ENCODE measurements at places on chromosomes 3 and 15.

- DNase-seq: no peak
Observed at GRCh38 chr3:58151637-58152036, 59.1 kb downstream of the DNASE1L3 start.

DNA sequence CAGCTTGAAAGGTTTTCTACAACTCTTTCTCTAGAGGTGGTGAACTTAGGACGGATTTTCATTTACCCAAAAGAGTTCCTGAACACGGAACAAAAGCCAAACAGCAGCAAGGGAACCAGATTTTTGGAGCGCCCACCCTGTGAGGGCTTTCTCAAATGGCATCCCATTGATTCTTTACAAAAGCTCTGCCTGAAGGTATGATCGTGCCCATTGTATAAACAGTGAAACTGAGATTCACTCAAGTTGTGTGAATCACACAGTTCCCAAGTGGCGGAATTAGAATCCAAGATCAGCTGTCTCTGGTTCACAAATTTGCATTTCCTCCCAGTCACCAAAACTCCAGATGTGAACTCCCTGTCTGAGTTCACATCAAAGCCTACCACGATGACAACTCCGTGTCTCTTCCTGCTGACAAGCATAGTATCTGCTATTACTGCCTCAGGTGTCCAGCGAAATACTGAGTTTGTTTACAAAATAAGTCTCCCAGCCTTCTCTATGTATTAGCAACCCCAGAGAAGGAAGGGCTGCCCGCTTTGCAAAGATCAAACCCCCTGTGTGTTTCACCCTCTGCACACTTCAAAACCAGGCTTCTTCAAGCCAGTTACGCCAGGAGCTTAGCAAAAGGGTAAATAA lies 235.9 kb upstream of the ST8SIA2 start:
- no peak for DNase-seq

DNA sequence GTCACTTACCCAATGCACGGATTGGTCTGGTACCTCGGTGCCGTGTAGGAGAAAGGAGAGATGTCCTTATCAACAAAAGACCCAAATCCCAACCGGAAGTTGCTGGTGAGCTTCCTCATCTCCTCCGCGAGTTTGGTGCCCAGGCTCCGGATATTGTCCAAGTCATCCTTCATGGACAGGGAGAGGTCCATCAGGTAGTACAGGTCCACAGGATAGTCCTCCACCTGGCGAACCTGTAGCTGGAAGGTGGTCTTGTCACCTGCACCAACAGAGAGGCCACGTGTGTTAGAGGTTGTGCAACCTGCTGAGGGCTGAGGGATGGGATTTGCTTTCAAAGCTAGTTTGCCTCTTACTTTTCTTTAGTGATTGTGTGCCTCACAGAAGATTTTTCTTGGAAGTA lies 38.9 kb downstream of the ITGB5 start:
- DNase-seq: no peak

DNA sequence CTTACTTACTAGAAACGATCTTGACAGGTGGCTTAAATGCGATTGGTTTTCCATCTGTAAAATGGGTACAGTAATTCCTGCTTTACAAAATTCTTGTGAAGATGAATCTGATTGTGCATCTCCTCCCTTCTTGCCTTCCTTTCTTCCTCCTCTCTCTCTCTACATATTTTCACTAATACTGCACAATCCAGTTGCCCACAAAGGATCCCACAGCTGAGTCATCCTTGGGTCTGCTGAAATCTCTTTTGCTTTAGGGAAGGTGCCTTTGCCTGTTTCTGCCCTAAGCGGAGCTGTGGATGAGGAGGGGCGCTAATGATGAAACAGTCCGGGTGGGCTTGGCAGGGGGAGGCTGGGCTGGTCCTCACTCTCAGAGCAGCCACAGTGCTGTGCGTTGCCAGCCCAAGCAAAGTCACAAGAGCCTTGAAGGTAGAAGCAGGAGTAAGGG lies 46.1 kb downstream of the AMOTL2 start:
- DNase-seq: no peak

DNA sequence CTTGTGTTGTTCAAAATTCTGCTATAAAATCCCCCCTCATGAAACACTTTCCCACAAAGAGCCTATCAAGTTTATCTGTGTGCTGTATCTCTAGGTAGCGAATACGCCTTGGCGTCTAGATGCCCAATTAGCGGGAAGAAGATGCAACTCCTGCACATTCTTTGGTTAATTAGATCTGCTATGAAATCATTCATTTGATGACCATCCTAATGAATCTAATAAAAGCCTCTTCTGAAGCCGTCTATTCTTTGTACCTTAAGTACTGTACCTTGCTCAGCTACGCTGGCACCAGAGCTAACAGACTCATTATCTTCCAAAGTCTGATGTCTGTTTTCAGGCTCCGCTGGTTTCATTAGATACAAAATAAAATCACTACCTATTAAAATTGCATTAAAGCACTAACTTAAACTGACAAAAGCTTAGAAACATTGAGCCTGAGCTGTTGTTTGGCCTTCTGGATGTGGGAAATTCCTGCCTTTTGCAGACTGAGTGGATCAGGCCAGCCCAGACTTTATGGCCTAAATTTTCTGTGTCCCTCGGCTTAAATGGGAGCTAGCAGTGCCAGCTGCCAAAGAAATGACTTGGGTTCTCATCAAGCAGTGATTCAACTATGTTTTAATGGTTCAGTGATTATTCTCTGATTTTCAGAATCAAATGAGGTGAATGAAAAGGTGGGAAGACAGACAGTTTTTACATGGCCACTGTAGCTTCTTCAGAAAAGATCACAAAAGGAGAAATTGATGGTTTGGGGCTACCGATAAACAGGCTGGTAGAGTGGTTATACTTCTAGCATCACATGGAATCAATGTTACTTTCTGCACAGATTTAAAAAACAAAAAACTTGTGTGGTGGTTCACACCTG lies 28.4 kb upstream of the CHST2 start:
- no peak for DNase-seq

DNA sequence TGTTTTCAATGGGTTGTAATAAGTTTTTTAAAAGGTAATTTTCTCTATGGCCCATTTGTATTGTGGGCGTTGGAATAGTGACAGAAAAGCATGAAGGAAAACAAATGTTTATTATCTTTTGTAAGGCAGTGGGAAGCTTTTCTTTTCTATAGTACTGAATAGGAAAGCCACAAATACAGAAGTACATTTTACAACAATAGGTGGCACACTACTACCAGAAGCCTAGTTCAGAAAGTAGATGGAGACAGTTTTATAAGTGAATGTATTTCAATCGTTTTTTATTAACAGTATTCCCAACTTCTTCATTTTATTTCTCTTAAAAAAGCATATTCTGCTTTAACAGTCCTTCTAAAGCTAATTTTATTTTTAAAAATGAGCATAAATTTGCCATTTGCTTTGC lies 296.7 kb downstream of the PTPRG start:
- no peak for DNase-seq

GRCh38 chr3:129068291-129068886 lies 7.8 kb downstream of the GP9 start:
- DNase-seq: peak; percentile 3

DNA sequence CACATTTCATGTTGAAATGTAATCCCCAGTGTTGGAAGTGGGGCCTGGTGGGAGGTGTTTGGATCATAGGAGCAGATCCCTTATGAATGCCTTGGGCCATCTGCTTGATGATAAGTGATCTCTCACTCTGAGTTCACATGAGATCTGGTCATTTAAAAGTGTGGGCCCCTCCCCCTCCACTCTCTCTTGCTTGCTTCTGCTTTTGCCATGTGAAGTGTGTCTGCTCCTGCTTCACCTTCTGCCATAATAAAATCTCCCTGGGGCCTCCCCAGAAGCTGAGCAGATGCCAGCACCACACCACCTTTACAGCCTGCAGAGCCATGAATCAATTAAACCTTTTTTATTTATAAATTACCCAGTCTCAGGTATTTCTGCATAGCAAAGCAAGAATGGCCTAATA lies 14.2 kb upstream of the CD200R1L start:
- peak; percentile 53 for DNase-seq

- no peak for DNase-seq
Observed at GRCh38 chr3:27311400-27311799, 57.8 kb downstream of the NEK10 start.

DNA sequence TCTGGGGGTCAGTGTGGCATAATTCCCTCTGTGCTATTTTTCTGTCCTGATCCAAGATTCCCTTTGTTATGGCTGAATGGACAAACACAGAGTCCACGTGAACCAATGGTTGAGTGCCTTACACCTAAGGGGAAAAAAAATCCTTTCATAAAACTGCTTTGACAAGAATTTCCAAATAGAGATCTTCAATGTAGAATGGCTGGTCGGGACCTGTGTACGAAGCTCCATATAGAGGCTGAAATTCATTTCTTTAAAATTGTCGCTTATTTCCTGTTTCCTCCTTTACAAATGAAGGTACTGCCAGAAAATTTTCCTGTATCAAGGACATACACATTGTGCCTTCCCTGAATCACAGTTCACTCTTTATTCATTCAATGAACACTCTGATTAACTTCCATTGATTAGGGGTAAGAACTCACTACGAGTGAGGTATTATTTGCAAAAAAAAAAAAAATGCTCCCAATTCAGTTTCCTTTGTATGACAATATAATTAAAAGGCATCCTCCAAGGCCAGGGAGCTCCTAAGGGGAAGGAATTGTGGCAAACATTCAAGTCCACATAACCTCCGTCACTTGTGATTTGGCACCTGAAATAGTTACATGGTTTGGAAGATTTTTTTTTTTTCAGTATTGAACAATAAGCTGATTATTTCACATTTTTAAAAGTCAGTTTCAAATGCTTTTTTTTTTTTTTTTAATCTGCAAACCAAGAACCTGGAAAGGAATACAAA lies 293.8 kb downstream of the MEX3B start:
- DNase-seq: no peak

DNA sequence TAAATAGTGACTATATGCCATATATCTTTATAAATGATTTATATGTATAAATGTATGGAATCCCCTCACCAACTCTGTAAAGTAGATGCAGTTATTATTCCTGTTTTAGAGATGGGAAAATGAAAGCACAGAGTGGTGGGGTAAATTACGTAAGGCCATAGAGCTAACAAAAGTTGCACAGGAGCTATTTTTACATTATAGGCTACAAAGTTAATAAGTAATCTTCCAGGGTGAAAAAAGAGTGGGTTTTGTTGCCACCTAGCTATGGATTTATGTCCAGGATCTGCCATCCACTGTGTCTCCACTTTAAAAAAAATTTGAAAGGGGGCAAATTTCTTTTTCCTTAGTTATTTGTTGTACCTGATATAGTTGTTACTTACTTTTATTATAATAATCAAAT lies 235.7 kb downstream of the MCTP2 start:
- no peak for DNase-seq

DNA sequence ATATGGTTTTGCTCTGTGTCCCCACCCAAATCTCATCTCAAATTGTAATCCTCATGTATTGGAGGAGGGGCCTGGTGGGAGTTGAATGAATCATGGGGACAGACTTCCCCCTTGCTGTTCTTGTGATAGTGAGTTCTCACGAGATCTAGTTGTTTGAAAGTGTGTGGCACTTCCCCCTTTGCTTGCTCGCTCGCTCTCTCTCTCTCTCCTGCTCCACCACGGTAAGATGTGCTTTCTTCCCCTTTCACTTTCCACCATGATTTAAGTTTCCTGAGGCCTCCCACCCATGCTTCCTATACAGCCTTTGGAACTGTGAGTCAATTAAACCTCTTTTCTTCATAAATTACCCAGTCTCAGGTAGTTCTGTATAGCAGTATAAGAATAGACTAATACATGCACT lies 60.7 kb downstream of the GSK3B start:
- peak; percentile 70 for DNase-seq

- DNase-seq: no peak
Observed at GRCh38 chr15:48330105-48330785, 984 bp upstream of the DUT start.

GRCh38 chr15:99410477-99410876 lies 155.3 kb upstream of the MEF2A start:
- DNase-seq: no peak

DNA sequence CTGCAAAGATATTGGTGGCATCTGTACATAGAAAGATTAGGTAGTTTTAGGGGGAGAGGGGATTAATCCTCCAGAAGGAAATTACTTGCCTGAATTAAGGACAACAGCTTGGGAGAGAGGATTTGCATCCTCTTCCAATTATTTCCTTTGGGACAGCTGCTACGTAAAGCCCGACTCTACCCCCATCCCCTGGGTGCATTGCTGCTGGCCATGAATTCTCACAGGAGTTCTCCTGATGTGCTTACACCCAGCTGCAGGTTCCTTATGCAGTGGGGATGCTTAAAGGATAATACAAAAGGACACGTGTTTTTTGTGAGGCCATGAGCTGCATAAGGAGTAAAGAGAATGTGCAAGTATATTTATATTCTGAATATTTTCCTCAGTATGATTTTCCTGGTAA lies 132.3 kb downstream of the VPS8 start:
- DNase-seq: no peak

DNA sequence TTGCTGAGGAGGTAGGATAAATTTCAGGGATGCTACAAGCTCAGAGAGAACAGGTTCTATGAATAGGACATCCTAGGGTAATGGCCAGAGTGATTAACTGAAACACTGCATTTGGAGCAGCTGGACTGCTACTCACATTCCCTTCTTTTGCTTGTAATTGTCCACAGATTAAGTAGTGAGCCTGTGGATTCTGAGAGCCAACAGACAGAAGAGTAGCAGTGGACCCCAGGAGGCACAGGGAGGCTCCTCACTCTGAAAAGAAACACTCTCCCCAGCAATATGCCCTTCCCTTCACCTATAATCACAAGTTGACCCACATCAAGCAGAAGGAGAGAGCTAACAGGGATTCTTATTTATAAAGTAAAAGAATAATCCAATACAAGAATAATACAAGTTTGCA lies 10.6 kb upstream of the RFX7 start:
- no peak for DNase-seq

- no peak for DNase-seq
Observed at GRCh38 chr3:182683858-182684257, 109.4 kb upstream of the ATP11B start.

GRCh38 chr15:47517737-47518136 lies 199.6 kb upstream of the SEMA6D start:
- no peak for DNase-seq

DNA sequence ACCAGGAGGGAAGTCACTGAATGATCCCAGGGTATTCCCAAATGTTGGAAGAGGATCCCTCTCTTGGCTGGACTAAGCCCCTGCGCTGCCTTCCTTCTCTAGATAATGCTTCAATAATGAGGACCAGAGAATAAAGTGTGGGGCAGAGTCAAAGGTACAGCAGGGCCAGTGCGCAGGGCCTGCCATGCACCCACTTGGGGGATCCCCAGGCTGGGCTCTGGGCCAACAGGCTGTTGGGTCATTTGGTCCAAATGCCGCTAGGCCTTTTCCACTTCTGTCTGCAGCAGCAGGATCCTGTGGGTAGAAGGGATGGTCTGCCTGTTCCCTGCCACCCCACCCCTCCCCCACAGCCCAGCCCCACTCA lies 5.7 kb upstream of the CLK3 start:
- DNase-seq: no peak

GRCh38 chr3:167691366-167691765 lies 37.6 kb upstream of the WDR49 start:
- DNase-seq: no peak

DNA sequence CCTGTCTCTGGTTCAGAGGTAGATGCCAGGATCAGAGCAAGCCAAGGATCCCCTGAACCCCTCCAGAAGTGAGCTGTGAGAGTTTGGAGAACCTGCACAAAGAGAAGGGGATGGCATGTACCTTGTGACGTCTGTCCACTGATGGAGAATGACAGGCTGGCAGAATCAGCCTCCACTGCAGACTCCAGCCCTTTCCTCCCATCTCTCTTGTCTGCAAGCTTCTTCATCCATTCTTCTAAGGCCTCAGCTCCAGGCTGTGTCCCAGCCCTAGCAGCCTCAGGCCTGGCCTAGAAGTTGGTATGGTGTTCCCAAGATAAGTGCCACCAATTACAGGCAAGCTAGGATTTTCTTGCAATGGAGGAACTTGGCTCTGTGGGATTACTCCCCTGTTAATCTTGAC lies 8.6 kb downstream of the GALNT15 start:
- DNase-seq: no peak
